AG04450 (cell line): ENCODE measurements at places on chromosomes 4 and X. TPM values are rescaled to one million over a fixed set of nuclear protein-coding genes. Genes with fewer than 3 reads are reported as not detected.

DNA sequence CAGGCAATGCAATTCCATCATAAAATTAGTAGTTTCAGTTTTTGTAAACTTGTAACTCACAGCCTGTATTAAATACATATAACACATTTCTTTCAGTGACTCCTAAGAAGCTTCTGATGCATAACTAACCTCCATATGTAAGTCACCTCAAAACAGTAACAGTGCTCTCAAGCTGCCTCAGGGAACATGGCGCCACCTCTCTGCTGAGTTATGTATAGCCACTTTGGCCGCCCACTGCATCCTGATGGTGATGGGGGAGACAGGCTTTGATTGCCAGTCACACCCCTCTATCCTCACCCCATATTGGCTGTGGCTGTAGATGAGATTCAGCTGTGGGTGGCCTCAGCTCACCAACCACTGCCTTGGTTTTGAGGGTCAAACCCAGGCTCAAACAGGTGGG lies 54.3 kb downstream of the LRBA start:
- no peak for DNase-seq

DNA sequence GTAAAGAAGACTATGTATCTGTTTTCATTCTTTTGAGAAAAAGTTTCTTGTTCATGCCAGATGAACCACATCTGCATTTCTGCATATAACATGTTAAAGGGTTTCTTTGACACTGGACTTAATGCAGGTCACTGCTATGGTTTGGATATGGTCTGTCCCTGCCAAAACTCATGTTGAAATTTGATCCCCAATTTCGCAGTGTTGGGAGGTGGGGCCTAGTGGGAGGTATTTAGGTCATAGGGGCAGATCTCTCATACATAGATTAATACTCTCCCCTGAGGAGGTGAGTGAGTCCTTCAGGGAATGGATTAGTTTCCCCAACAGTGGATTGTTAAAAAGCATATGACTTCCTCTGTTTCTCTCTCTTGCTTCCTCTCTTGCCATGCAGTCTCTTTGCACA lies 45.9 kb upstream of the TMEM33 start:
- DNase-seq = no peak

- DNase-seq = no peak
These were observed 179.6 kb downstream of the SLC4A4 start for GRCh38 chr4:71518283-71518989.

F8A3 gene
- polyA plus RNA-seq = 3.9 and 6.5 TPM in 2 replicates

DNA sequence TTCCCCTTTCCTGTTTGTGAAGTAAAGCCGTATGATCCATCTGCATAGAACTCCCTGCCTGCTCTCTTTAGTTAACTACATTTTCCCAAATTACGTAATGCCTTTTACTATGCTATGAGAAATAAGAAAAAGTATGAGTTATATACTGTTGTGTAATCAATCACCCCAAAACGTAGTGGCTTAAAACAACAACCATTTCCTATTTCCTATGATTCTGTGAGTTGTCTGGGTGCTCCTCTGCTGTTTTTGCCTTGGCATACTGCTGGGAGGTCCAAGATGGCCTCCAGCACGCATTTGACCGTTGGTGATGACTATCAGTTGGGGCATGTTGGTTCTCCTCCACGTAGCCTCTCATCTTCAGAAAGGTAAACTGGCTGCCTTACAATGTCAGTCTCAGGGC lies 39.8 kb downstream of the BBS12 start:
- no peak for DNase-seq
